Activated CD8-positive, alpha-beta T cell treated with anti-CD3 and anti-CD28 coated beads, Interleukin-2, amount 10 ng/mL, durations not matched to agents 7 days and 5 days (primary cell): ENCODE measurements at places on chromosomes 12 and 14. TPM values are rescaled to one million over a fixed set of nuclear protein-coding genes. Genes with fewer than 3 reads are reported as not detected.

The TBX3 gene
- total RNA-seq, result not detected

The ENO2 gene
- 141 TPM for total RNA-seq

The CBLN3 gene
- 1.1 TPM for total RNA-seq

The OR6C2 gene
- not detected for total RNA-seq

The VSX2 gene
- not detected for total RNA-seq

The ZFYVE21 gene
- total RNA-seq, result 16.7 TPM

The G2E3 gene
- total RNA-seq, result 38.9 TPM

The GSC gene
- not detected for total RNA-seq

The FAM181A gene
- total RNA-seq, result not detected

The CLEC14A gene
- not detected for total RNA-seq

The PTPRQ gene
- total RNA-seq, result not detected

The SMCO2 gene
- 0.61 TPM for total RNA-seq

The LRP1-AS gene
- not detected for total RNA-seq

The PIANP gene
- not detected for total RNA-seq

The COCH gene
- total RNA-seq, result 2.3 TPM

The ADAM20 gene
- total RNA-seq, result 0.18 TPM

The KRT82 gene
- not detected for total RNA-seq

The AHSA1 gene
- 252 TPM for total RNA-seq

The PTCSC3 gene
- not detected for total RNA-seq

The PXMP2 gene
- 38.0 TPM for total RNA-seq

The C2CD5 gene
- total RNA-seq, result 50.6 TPM

The EIF5 gene
- total RNA-seq, result 241 TPM
